Calu3 (cell line): ENCODE measurements at places on chromosomes 7 and 10. TPM values are rescaled to one million over a fixed set of nuclear protein-coding genes. Genes with fewer than 3 reads are reported as not detected.

DNA sequence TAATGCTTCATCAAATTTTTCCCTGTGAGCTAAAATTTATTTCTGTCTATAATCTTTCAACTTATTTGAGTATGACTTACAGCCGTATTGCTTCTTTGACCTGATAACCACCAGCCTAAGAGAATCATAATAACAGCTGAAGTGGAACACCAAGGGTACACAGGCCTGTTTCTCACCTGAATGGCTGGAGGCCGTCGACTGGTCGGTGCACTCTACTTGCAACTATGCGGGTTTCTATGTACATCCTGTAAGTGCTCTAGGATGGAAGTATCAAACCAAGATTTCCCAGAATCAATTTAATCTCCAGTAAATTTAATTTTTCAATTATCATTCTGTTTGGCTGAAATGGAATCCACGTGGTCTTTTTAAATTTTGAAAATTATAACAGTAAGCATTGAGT lies 504.8 kb upstream of the PHF14 start:
- DNase-seq = no peak

DNA sequence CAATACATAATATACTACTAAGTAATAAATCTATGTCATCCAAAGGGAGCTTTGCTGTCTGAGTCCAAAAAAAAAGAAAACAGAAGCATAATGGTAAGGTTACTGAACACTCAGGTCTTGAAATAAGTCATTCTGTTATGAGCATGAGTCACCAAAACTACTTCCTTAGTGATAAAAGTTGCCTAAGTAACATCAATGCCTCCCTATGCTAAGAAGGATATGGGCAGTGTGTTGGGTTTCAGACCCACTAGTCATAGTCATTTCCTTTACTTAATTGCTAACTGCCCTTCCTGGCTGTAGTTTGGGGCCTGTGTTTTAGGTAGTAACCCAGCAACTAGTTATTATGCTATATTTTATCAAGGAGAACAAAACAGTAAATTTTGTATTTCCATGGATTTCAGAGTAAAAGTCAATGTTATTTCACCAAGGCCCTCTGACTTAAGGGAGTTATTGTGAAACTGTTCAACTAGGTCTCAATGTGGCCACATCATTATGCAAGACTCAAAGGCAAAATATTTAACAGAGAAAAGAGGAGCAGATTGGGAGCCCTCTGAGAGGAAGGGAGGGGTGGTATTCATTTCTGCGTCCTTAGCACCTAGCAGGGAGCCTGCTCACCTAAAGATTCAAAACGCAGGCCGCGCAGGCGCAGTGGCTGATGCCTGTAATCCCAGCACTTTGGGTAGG lies 11.7 kb upstream of the VIM start:
- DNase-seq = peak; percentile 58

ELN gene
- 0.39 and 0.42 TPM in 2 replicates for total RNA-seq

PITRM1 gene
- 65.8 and 70.4 TPM in 2 replicates for total RNA-seq

DNA sequence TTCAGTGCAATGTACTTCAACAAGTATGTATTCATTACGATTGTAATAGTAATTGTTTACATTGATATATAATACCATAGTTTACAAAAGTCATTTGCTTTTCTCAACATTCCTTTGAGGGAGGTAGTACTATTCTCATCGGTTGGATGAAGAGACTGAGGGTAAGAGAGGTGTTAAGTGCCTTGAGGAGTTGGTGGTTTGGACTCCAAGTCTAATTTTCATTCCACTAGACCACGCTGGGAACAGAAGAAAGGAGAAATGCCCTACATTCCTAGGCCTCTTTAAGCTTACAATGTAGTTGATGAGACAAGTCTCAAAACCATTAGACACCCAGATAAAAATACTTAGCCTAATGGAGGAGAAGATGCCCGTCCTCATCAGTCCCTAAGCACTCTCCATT lies 28.6 kb downstream of the CDK1 start:
- DNase-seq = no peak

DNA sequence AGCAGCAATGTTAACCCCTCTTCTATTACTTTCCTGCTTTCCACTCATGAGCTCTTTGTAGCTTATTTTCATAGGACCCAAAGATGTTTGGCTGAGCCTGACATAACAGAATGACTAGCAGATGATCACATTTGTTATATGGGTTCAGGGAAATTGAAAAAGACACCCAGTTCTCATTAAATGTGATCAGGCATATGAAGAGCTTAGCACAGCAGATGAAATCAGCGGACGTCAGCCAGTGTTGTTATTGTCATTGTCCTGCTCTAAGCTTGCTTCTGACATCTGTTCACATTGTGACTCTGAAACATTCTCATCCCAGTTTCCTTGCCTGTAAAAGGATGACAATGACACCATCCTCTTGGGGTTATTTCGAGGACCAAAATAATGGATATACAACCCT lies 43.5 kb downstream of the FAM241B start:
- DNase-seq = no peak

UPK3BL1 gene
- total RNA-seq = 22.0 and 22.5 TPM in 2 replicates

DNA sequence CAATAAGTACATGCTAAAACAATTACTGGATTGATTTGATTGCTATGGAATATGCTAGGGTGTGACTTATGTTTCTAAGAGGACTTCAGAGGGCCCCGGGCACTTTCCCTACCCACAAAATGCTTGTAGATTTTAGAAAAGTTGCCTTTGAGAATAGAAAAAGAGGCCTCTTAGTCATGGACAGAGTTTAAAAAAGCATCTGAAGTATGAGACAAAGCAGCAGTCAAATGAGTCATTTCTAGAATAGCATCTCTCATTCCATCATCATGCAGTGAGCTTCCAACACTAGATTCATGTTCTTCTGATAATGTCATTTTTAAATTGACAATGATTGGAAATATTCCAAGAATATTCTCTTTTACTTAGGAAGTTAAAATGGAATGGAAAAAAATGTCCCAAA lies 675.1 kb upstream of the PCDH15 start:
- no peak for DNase-seq

DNA sequence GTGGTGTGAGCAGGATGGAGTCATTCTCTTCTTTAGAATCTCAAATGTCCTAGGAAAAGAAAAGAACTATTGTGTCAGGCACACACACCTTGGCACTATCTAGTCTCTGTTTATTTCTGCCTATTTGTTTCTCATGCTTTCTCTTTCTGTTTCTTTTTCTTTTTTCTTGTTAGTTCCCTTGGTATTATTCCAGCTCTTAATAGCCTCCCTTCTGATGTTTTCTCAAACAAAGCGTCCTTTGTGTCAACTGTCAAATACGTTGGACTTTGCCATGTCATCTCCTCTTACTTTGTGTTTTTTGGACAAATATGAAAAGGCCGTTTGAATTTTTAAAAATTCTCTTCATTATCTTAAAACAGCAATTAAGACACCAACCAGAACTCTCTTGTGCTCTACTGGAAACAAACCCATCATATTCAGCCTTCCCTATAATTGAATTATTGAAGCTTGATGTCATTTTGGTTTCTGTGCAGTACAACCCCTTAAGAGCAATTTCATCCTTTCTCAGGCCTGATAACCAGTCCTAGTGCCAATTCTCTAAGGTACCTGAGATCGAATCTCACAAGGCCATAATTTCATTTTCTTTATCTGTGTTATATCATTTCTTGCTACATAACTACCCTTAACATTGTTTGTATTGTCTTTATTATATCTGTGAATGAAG lies 497.8 kb upstream of the NRP1 start:
- DNase-seq = no peak

EPO gene
- not detected in 2 replicates for total RNA-seq

TCTN3 gene
- 23.5 and 26.1 TPM in 2 replicates for total RNA-seq

DNA sequence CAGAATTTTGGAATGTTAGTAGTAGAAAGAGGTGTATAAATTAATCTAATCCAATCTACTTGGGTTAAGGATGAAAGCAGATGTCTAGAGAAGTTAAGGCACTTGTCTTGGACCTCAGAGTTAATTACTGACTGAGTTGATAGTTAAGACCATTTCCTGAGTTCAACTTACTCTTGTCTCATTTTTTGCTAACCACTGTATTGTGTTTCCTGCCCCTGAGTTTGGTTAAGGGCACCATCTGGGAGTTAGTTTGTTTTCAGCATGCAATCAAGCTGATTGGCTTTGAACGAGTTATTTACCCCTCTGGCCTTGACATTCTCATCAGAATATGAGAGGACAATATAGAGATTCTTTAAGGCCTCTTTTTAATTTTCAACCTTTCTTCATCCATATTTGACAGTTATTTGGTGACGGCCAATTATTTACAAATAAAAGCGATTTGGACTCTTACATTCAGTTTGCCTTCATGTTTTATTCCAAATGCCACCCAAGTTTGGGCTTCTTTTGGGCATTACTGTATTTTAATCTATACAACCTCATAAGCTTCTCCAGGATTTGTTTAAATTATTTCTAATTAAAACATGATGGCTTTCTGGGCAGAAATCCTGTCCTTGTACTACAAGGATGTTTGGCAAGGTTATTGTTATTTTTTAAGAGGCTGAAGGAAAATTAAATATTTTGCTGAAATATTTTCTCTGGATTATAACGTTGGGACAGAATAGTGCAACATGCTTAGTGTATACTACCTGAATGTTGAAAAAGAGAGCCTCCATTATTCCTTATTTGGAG lies 225.0 kb downstream of the CACNB2 start:
- no peak for DNase-seq

- no peak for DNase-seq
Measured at GRCh38 chr10:129756912-129757901, 206.9 kb downstream of the EBF3 start.

DNA sequence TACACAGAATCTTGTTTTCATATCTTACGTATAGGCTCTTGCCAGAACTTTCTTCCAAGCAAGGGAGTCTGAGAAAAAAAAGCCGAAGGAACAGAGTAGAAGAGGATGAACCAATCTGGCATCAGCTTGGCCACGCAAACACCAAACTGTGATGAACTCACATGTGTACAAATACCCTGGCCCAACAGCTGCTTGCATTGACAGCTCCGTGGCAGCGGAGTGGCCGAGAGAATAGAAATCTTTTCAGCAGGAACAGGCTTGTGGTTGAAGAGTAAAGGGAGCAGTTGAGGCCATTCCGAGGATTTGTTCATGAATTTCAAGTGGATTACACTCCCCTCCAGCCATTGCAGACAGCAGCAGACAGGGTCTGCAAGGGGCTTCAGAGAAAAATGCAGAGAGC lies 173.8 kb upstream of the PLXNA4 start:
- no peak for DNase-seq

- DNase-seq = no peak
Measured at GRCh38 chr10:36899652-36900051, 225.7 kb upstream of the ANKRD30A start.

- no peak for DNase-seq
Measured at GRCh38 chr10:128626397-128627000, 500.3 kb upstream of the MKI67 start.

DNA sequence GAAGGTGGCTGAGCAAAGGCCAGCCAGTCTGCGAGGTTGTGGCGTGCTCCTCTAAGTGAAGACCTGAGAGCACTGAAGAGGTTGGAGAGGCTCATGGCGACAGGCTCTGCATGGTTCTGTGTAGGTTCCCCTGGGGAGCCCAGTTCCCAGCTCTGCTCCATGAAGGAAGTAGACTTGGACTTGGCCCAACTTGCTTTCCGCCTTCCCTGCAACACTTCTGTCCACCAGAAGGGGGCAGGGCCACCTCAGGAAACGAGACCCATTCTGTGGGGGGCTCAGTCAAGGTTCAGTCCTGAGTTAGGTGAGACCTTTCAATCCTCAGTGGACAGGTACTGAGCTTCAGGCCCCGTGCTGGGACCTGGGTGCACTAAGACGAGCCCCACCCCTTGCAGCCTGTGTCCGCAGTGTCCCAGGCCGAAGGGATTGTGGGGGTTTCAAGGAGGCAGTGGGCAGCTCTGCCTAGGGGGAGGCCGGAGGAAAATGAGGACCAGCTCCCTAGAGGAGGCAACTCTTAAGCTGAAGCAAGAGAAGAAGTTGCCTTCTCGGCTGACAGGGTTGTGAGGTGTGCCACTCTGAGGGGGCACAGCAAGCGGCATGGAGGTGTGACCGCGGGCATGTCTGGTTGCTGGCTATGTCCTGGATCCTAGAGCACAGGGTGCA lies 15.0 kb upstream of the PCBD1 start:
- peak; percentile 70 for DNase-seq

SFTPA1 gene
- not detected in 2 replicates for total RNA-seq

GBX1 gene
- not detected in 2 replicates for total RNA-seq

DNA sequence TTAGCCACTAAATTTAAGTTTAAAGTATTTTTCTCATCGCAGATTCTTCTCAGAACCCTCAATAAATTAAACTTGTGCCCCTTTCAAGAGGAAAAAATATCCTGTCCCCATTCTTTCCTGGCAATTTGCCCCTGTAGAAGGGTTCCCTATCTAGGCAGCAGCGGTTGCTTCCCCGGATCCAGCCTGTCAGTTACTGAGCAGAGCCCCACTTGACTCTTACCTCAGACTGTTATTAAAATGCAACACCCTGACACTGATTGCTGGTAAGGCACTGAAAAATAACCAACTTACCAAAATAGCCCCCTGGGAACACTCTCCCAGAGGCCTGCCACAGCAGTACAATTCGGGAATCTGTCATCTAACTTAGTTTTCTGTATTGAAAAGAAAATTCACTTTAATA lies 13.9 kb downstream of the LMTK2 start:
- no peak for DNase-seq

DNA sequence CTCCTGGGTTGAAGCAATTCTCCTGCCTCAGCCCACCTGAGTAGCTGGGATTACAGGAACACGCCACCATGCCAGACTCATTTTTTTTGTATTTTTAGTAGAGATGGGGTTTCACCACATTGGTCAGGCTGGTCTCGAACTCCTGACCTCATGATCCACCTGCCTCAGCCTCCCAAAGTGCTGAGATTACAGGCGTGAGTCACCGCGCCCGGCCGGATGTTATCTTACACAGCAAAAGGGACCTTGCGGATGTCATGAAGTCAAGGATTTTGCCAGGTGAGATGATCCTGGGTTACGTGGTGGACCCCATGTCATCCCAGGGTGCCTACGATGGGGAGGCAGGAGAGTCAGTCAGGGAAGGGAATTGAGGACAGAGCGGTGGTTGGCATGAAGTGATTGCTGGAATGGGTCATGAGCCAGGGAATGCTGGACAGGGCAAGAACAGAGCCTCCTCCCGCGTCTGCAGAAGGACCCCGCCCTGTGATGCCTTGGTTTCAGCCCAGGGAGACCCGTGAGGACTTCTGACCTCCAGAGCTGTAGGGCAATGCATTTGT lies 8.7 kb upstream of the UBE3C start:
- no peak for DNase-seq

IMPDH1 gene
- 57.1 and 57.3 TPM in 2 replicates for total RNA-seq

DNA sequence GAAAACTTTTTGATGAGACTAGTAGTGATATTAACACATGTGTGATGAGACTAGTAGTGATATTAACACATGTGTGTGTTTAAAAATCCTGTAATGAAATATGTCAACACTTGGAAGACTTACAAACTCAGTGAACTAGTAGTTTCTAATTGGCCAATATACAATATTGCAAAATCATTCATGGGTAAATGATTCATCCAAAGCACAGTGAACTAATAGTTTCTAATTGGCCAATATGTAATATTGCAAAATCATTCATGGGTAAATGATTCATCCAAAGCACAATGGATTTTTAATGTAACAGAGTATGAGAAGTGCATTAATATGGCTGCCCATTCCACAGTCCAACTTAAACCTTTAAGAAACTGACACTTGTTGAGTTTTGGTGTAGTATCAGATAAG lies 77.8 kb downstream of the ATAD1 start:
- no peak for DNase-seq

STEAP1B gene
- total RNA-seq = 2.6 and 4.4 TPM in 2 replicates
